Activated T-helper 17 cell treated with anti-CD3 and anti-CD28 coated beads, Interleukin-2, amount 50 U/mL, for 72 hours (primary cell): ENCODE measurements at places on chromosomes 16 and 17. TPM values are rescaled to one million over a fixed set of nuclear protein-coding genes. Genes with fewer than 3 reads are reported as not detected.

- ATAC-seq = no peak
These were observed 159.4 kb upstream of the CHMP6 start for GRCh38 chr17:80832266-80832676.

DNA sequence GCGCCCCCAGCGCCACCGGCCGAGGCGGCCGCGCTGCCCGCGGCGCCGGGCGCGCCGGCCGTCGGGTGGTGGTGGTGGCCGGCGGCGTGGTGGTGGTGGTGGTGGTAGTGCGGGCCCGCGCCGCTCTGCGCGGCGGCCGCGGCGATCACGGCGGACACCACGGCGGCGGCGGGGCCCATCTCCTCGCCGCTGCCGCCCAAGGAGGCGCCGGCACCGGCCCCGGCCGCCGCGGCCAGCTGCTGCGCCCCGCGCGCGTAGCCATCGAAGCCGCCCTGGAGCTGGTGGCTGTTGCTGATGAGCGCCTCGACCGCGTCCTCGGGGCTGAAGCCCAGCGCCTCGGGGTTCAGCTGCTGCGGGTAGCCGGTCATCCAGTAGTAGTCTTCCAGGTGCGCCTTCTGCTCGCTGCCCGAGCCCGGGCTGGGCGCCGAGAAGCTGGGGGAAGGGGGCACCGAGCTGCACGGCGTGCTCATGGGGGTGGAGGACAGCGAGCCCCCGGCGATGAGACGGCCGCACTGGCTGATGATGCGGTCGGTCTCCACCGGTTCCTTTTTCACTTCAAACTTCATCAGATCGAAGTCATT lies 1.2 kb downstream of the MAF start:
- ATAC-seq = no peak

GRCh38 chr16:2237102-2237482 lies 848 bp downstream of the DNASE1L2 start:
- ATAC-seq = no peak

GRCh38 chr17:81656835-81657234 lies 493 bp upstream of the PDE6G start:
- no peak for ATAC-seq

DNA sequence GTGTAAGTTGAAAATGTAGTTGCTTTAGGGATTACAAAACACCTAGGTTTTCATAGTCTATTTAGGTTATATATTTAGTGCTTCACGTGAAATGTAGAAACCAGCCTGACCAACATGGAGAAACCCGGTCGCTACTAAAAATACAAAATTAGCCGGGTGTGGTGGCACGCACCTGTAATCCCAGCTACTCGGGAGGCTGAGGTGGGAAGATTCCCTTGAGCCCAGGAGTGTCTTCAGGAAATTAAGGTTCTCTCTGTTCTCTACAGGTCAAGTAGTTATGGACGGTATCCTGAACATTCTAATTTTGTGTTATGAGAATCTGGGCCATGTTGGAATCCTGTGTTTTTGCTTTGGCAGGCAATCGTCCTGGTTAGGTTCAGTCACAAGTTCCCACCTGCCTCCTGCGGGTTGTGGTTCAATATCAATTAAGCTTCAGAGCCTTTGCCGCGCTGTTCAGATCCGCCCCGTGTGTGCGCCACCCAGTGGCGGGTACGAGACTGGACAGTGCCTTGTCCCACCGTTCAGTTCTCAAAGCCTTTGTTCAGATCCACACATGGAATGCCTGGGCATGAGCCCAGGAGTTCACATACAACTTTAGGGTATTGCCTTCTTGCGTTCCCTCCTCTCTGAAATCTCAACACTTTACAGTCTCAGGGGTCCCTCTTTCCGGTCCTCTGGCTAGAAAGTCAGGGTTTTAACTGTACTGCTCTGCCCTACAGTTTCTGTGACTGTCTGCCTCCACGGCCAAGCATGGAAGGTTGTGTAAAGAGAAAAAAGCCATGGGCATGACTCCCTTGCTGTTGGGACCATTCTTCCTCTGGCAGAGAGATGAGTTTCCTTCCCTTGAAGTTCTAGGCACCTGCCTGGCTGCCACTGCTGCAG lies 41.7 kb downstream of the HEATR6 start:
- peak; percentile 97 for ATAC-seq

GRCh38 chr16:52408191-52408845 lies 138.6 kb downstream of the TOX3 start:
- ATAC-seq = no peak

- ATAC-seq = no peak
These were observed 132.2 kb downstream of the SKAP1 start for GRCh38 chr17:48297825-48298224.

- no peak for ATAC-seq
These were observed 14.6 kb downstream of the SRCIN1 start for GRCh38 chr17:38590988-38591758.

DNA sequence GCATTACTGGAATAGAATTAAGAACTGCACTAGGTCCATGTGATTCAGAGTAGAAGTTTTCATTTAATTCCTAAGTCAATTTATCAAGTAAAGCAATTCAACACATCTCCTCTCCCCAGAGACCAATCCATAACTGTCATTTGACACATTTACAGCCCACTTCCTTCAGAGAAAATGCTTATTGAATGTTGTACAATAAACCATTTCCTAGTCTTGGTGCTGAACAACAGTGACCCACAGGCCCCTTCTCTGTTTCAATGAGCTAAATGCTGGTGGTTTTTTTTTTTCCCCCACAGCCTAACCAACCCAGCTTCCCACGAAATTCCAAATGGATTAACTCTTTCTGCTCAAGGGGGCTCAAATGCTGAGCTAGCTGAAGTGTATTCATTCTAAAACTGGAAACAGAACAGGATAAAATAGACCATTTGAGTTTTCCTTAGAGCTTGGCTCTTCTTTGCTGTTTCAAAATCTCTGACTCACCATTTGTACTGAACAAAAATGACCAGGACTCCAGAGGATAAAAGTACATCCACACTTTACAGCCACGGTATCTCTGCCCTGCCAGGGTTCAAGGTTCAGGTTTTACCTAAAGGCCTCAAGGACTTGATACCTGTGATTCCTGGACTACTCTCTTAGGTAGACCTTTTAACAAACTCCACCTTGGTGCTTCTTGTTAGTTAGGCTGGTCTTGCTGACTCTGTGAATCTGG lies 62.3 kb downstream of the TMEM100 start:
- no peak for ATAC-seq

- ATAC-seq = peak; percentile 99
These were observed 96.0 kb downstream of the YPEL2 start for GRCh38 chr17:59427425-59427921.

GRCh38 chr17:39054111-39054645 lies 87.0 kb upstream of the FBXO47 start:
- ATAC-seq = no peak

DNA sequence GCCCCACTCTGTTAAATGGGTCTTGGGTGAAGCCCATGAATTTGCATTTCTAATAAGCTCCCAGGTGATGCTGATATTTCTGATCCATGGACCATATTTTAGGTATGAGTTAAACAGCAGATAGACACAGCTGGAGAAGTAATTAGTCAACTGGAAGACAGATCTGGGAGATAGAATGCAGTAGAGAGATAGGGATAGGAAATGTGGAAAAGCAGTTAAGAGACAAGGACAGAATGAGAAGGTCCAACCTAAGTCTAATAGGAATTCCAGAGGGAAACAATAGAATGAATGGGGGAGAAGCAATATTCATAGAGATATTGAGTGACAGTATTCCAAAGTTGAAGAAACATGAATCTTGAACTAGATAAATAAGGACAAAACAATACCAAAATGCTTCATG lies 71.7 kb downstream of the GPRC5B start:
- no peak for ATAC-seq

DNA sequence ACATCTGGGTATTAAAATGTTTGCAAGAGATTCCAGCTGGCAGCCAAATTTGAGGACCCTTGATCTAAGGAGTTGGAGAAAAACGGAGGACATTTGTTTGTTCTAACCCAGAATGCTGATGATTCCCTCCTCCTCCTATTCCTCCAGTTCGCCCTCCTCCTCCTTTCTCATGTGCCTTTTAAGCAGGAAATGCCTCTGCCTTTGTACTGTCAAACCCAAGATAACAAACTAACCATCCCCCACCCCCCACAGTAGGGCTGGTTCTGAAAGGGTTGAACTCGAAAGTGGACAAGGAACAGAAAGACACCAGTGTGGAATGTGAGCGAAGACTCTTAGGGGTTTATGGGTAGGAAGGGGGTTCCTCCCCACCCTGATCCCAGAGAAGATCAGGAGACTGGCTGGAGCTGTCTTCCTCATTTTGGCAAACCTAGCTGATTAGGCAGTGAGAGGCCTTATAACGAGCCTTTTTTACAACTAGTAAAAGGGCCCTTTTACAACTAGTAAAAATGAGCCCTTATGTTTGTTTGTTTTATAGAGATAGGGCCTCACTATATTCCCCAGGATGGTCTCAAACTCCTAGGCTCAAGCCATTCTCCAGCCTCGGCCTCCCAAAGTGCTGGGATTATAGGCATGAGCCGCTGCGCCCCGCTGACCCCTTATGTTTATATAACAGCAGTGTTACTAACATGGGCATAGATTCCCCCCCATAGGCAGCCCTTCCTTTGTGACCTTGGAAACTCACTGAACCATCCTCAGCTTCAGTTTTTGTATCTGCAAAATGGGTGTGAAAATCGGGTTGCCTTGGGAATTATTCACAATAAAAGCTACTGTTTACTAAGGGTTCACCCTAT lies 975 bp downstream of the CHD9 start:
- no peak for ATAC-seq

Gene WNT9B
- total RNA-seq = not detected
